Activated CD4-positive, CD25-positive, alpha-beta regulatory T cell treated with anti-CD3 and anti-CD28 coated beads, Interleukin-2, amount 50 U/mL, for 24 hours (primary cell): ENCODE measurements at places on chromosomes 1 and 21.
A peak's percentile ranks its signal among the peaks of the same experiment; 100 is the strongest.

DNA sequence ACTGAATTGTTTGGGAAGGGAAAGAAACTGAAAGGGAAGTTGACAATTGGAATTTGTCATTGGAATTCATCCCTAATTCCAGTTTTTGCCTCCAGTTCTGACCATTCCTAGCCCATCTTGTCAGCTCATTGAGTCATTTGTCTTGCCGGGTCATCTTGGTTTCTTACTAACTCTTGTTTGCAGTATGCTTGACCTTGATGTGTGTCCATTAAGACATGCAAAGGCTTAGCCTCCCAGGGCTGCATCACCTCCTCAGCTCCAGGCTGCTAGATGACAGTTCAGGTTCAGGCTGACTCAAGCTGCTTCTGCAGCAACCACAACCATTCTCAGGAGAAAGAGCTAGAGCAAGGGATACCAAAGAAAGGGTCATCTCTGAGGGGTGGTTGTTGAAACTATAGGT is 151.3 kb upstream of the PTGFR start:
- no peak for ATAC-seq

- peak; percentile 44 for ATAC-seq
These were observed 553 bp downstream of the PTGER3 start for GRCh38 chr1:71046891-71047634.

DNA sequence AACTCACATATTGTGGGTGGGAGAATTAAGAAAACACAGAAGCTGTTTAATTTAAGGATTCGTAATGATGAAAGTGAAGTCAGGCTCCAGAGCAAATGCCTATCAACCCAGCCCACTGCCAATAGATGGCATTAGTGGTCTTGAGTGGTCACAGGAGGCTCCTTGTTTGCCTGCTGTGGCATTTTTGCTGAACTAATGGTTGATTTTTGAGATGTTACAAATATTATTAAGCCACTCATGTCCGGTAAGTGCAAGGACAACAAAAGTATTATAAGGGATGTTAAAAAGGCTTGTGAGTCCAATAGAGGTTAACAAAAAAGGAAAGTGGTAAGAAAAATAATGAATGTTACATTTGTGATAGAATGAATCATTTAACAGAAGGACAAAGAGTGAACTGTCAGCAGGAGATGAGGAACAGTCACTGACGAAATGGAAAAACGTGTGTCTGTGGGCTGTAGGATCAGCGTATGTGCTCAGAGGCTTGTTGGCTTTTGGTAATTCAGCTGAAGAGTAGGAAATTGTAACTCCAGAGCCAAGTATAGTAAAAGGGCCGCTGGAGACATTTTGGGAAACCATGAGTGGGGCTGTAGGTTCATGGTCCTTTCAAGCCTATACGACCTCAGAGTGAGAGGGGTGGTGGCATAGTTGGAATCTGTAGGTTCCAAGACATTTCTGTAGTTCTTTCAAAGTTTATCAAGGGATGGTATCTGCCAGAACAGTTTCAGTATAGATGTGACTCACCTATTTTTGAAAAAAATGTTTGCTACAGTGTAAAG is 11.2 kb downstream of the SFT2D2 start:
- peak; percentile 79 for ATAC-seq

DNA sequence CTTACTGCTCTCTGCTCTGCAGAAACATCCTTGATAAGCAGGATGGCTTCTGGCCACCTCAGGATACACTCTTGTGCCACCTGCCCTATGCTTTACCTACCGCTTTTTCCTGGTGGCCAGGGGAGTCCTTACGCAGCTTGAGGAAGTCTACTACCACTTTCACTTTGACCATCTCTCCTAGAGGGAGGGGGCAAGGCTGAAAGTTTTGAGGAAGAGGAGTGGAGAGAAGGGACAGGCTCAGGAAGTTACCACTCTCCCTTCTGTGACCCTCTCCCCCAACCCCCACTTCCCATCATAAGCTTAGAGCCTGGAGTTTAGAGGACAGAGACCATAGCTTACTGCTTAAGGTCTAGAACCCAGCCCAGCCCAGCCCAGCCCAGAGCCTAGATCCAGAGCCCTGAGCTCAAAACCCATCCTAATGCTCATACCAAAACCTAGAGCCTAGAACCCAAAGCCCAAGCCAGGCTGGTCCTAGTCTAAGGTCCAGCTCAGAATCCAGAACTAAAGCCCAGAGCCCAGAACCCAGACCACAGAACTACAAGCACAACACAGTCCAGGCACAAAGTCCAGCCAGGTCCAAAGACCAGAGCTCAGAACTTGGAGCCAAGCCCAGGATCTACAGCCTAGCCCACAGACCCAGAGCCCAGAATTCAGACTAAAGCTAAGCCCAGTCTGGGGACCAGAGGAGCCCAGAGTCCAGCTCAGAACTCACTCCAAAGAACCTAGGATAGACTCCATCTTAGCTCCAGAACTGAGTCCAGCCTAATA is 18.0 kb upstream of the MFSD2A start:
- no peak for ATAC-seq

DNA sequence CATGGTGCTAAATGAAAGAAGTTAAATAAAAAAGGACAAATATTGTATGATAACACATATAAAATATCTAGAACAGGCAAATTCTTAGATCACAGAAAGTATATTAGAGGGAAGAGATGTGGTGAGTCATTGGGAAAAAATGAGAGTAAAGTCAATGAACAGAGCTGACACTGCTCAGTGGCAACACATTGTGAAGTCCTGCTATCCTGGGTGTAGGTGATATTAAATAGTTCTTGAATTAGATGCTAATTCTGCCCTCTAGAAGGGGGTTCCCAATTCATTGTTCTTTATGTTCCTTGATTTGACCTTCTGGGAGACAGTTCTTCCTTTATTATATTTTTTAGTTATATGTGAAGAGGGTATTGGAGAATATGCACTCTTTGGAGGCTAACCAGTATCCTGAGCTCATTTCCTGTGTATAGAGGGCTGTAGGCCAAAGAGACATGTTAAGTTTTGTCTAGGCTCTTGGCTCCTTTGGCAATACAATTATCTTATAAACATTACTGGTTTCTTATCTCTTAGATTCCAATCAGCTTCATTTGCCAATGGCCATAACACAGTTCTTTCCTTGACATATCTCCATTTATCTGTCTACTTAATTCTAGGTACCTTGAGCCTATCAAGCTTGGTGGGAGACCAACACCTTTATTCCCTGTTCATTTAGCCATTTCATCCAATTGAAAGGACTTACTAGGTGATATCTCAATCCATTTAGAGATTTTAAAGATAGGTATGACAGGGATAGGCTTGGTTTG is 6.6 kb upstream of the SLC35A3 start:
- ATAC-seq: no peak

- ATAC-seq: no peak
These were observed 29.1 kb downstream of the EVI5 start for GRCh38 chr1:92755541-92756461.

DNA sequence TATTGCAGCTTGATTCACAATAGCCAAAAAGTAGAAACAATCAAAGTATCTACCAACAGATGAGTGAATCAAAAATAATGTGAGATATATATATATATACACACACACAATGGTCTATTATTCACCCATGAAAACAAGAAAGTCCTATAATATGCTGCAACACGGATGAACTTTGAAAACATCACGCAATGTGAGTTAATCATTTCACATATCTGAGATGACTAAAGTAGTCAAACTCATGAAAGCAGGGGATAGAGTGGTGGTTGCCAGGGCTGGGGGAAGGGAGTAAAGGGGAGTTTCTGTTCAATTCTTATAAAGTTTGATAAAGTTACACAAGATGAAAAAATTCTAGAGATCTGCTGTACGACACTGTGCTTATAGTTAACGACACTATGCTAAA is 1234.8 kb downstream of the MRPL39 start:
- no peak for ATAC-seq

DNA sequence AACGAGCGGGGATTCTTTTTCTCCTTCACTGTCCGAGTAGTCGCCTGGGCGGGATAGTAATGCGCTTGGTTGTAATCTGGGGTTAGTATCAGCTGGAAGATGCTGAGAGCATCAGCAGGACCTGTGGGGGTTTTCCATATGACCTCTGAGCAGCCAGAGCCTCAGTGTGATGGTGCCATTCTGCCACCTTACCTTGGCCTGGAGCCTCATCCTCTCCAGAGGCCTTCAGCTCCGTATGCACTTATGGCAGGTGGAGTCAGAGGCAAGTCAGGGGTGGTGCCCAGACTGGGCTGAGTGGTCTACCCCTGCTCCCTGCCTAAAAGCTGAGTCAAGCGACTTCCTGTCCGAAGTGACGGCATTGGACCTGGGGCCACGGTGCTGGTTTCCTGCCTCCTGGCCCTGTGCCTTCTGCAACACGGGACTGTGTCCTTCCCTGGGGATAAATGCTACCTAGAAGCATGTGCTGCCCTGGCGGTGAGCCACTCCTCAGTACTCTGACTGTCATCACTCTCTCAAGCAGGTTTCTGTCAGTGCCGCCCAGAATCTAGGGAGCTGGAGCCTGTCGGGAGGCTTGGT is 24.7 kb downstream of the TENT5C start:
- ATAC-seq: no peak

DNA sequence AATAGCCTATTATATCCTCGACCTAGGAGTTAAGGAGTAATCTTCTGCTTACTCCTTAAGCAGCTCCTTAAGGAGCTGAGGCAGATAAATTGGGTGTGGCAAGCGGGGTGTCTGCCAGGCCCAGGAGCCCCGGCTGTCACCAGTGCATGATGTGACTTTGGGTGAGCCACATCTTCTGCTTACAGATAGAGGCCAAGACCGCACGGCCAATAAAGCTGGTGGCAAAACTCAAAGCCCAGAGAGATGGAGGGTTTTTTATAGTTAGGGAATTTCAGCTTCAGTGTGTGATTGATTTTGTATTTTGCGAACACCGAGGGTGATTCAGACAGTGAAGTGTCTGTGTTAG is 9.8 kb downstream of the MX2 start:
- no peak for ATAC-seq

GRCh38 chr1:147241934-147242448 is 493 bp upstream of the CHD1L start:
- no peak for ATAC-seq

GRCh38 chr1:223738465-223739365 is 26.4 kb downstream of the CAPN2 start:
- no peak for ATAC-seq

DNA sequence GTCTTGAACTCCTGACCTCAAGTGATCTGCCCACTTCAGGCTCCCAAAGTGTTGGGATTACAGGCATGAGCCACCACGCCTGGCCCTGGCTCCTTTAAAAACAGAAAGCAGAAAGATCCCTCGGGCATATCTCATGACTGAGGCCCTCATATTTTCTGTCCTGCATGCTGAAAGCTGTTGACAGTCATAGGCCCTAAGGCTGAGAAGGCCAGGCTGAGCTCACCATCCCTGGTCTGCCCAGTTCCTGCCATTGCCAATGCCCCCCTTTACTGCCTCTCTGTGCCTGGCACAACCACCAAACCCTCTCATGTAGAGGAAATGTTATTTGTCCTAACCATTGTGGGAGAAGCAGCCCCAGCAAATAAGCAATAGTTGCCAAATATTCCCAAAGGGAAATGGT is 12.7 kb downstream of the CD34 start:
- ATAC-seq: no peak

DNA sequence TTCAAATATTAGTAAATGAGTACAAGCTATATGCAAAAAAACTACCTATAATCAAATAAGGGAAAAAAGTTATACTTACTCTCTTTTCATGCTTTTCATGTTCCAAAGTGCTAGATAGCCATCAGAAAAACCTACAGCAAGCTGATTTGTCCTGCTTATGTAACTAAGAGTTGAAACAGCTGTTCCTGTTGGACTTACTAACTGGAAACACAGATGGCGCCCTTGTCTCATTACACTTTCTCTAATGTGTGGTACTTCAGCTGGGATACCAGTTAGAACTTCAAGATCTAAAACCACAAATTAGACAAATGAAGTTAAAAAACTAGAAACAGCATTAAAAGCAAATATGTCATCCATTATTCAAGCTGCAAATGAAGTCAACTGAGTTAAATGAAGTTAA is 24.3 kb downstream of the AHCTF1 start:
- no peak for ATAC-seq

DNA sequence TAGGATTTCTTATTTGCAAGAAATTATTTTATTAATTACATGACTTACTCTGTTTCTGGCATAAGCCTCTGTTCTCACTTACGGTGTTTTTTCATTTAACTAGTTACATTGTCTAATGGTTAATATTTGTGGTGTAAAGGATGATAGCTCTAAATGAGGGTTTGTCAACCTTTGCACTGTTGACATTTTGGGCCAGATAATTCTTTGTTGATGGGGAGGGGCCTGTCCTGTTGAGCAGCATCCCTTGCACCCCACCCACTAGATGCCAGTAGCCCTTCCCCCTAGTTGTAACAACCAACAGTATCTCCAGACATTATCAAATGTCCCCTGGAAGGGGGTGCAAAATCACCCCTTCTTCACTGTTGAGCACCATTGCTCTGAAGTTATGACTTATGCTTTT is 83.6 kb upstream of the SLC44A3 start:
- ATAC-seq: no peak

- ATAC-seq: no peak
These were observed 486 bp downstream of the NIPAL3 start for GRCh38 chr1:24415910-24416665.

DNA sequence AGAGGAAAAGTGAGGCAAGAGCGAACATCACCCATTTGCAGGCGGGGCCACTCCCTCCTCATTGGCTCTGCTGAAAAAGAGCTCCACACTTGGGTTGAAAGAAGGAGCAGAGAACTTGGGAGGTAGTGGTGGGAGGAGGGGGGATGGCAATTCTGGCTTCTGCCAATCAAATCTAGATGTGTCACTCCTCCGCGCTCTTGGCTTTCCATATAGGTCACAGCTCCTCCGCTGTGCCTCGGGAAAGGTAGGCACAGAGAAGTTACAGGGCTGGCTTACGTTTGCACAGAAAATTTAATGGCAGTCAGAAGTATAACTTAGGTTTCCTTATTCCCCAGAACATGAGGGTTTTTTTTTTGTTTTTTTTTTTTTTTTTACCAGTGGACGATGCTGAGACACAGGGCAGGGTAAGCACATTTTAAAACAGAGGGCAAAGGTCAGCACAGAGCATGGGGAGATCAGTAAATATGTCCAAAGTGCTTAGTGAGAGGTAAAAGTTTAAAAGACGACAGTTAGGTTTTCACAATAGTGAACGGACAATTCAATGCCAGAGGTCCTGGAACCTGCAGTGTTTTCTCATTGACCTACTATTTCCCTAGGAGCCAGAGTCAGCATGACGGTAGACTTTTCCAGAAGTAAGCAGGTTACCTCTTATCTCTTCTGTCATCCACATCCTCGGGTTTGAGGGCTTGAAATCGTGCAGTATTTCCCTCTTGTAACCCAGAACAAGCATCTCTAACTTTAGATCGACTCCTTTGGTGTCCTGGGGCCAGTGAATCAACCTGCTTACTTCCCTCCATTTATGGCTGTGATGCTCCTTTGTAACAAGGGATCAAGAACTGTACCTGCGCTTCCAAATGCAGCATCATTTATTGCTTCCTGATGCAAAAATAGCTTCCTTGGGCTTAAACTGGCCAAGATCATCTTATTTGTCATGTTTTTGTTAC is 258.9 kb upstream of the PROX1 start:
- no peak for ATAC-seq

GRCh38 chr1:209391792-209392191 is 191.7 kb upstream of the CAMK1G start:
- ATAC-seq: no peak

GRCh38 chr1:67834246-67834877 is 1.1 kb upstream of the GNG12 start:
- no peak for ATAC-seq
